RWPE2 (cell line): ENCODE measurements at places on chromosomes 16 and 17.
A peak's percentile ranks its signal among the peaks of the same experiment; 100 is the strongest.

DNA sequence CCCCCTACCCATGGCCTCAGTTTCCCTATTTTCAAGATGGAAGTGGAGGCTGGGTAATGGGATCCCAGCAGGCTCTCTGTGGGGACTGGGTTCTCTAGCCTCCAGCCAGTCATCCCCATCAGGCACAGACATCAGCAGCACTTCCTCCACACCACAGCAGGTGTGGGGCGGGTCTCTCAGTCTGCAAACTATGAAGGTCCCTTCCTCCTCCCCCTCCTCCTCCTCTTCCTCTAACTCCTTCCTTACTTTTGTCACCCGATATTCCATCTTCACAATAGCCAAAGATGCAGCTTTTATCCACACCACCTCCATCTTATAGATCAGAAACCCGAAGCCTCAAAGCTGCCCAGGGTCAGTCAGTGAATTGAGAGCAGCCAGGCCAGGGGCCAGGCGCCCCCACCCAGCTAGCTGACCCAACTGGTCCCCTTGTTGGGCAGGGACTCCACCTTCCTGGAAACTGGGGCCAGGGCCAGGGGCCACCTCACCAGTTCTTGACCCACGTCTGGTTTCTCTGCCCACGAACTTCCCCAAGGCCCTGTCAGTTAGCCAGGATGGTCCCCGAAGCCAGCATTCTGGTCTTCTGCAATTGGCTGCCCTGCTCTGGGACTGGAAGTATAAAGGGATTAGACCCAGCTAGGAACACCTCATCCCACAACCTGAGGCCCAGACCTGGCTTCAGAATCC lies 2.5 kb downstream of the FAM83G start:
- H3K27ac ChIP-seq = peak overlapping the region; percentile 84
- peaks cover 26% of the 10 kb centered on the region for H3K4me1 ChIP-seq
- no peak for DNase-seq

GRCh38 chr17:78117027-78117981 lies 11.3 kb downstream of the TMC6 start:
- no peaks in the 10 kb centered on the region for H3K36me3 ChIP-seq
- H3K27me3 ChIP-seq = no peaks in the 10 kb centered on the region
- DNase-seq = no peak
- no peak overlapping the region for H3K4me3 ChIP-seq

GRCh38 chr17:39663340-39663687 lies 1.8 kb upstream of the TCAP start:
- no peak for DNase-seq
- no peaks in the 10 kb centered on the region; the same call in 1 of the 2 replicates for H3K36me3 ChIP-seq
- H3K4me3 ChIP-seq = no peak overlapping the region
- H3K27me3 ChIP-seq = no peaks in the 10 kb centered on the region

DNA sequence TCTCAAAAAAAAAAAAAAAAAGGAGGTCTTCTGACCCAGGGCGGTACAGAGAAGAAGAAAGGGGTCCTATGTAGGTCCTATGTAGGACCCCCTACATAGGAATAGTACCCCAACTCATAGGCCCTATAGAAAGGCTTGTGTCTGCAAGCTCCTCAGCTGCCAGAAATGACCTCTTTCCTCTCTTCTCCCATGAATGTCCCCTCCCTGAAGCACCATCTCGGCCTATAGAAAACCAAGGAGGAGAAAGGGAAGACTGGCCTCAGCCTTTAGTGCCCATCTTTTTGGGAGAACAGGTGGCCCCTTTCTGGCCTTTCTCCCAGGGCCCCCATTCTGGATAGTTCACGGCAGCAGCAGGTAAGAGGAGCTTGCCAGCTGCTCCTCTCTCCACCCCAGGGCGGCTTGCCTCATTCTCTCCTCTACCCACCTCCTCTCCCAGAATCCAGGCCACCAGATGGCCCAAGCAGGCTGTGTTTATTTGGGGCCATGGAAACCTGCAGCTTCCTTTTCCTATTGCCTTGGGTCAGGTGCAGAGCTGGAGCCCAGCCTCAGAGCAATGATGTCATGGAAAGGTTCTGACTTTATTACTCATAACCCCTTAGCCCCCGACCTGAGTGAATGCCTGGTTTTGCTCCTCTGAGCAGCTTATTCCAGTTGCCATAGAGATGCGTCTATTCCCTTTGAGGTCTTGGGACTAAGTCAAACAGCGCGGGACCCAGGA lies 1.6 kb upstream of the MRPL58 start:
- no peak for DNase-seq
- H3K4me3 ChIP-seq = no peak overlapping the region
- H3K4me1 ChIP-seq = peaks cover 12% of the 10 kb centered on the region
- no peaks in the 10 kb centered on the region for H3K27me3 ChIP-seq
- H3K27ac ChIP-seq = no peak overlapping the region

GRCh38 chr17:58669853-58670252 lies 22.0 kb downstream of the TEX14 start:
- no peak overlapping the region for H3K4me3 ChIP-seq
- peaks cover 16% of the 10 kb centered on the region for H3K4me1 ChIP-seq
- H3K36me3 ChIP-seq = no peaks in the 10 kb centered on the region
- no peaks in the 10 kb centered on the region for H3K27me3 ChIP-seq
- DNase-seq = no peak
- H3K27ac ChIP-seq = no peak overlapping the region

GRCh38 chr16:89094252-89094879 lies 714 bp downstream of the ACSF3 start:
- peak overlapping the region; percentile 36 for H3K27ac ChIP-seq
- DNase-seq = no peak
- peaks cover 11% of the 10 kb centered on the region for H3K27me3 ChIP-seq
- H3K4me3 ChIP-seq = peak overlapping the region; percentile 99
- peaks cover 2% of the 10 kb centered on the region; the same call in 1 of the 2 replicates for H3K36me3 ChIP-seq
- no peaks in the 10 kb centered on the region for H3K4me1 ChIP-seq

DNA sequence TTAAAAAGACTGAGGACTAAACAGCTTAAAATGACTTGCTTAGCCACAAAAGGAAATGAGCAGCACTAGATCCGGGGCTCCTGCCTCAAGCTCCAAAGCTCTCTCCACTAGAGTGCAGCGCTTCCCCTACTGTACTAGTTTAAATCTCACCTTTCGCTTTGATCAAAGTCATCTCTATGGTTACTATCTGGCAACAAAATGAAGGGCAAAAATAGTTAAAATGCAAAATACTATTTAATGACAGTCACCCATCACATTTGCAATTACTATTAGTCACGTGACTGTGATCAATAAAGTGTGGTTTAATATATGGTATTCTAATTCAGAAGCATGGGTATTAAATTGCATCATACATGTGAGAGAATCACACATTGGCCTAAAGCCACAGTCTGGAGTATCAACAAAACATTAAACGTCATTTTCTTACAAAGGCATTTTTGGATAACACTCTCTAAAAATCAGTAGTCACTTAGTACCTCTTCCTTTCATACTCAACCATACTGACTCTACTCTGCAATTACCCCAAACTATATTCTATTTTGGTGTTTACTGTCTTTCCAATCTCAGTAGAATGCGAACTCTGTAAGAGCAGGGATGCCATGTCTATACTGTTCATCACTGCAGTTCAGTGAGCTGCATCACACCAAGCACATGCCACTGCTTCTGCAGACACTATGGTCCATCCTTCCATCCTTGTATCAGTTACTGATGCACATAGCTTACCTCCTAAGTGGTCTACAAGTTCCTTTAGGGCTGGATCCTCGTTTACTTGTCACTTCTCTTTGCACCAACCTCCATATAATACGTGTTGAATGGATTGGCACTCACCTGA lies 6.2 kb downstream of the PSMD12 start:
- peak overlapping the region; percentile 9 for H3K27ac ChIP-seq
- no peak for DNase-seq
- H3K27me3 ChIP-seq = no peaks in the 10 kb centered on the region
- H3K36me3 ChIP-seq = peaks cover 85% of the 10 kb centered on the region

DNA sequence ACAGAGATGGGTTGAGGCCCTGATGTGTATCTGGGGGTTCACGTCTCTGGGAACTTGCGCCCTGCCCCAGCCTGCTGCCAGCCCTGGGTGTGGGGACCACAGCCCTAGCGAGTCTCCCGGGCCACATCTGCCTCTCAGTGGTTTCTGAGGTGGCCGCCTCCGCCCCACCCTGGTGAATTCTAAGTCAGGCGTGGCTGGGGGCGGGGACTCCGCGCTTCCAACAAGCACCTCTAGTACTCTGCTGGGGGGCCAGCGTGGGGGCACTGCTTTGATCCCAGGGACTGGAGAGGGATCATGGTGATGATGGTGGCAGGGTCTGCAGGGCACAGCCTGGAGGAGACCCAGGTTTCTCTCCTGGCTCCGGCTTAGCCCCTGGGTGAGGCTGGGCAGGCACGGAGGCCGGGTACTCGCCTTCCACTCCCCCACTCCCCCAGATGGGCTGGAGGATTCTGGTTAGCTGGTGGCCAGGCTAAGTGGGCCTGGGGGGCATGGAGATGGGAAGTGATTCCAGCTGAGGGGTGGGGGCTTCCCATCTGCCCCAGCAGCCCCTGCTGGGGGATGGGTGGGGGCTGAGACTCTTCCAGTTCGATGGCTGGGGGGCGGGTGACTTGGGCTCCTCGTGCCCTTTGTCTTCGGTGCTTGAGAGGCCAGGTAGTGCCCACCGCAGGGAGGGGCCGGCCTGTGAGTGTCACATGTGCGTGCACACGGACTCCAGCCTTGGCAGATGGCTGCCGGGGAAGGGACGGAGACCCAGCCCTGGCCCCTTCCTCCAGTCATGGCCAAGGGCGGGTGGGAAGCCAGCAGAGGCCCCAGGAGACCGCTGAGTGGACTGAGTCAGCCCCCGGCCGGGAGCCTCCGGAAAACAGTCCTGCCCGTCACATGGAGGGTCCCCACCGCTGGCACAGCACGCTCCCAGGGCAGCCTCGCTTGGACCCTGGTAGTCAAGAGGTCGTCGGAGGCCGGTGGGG lies 3.9 kb downstream of the GLIS2 start:
- no peaks in the 10 kb centered on the region for H3K36me3 ChIP-seq
- peak; percentile 78 for DNase-seq
- peak overlapping the region; percentile 1 for H3K4me3 ChIP-seq
- peaks cover 55% of the 10 kb centered on the region for H3K4me1 ChIP-seq
- no peaks in the 10 kb centered on the region for H3K27me3 ChIP-seq
- H3K27ac ChIP-seq = peak overlapping the region; percentile 94

DNA sequence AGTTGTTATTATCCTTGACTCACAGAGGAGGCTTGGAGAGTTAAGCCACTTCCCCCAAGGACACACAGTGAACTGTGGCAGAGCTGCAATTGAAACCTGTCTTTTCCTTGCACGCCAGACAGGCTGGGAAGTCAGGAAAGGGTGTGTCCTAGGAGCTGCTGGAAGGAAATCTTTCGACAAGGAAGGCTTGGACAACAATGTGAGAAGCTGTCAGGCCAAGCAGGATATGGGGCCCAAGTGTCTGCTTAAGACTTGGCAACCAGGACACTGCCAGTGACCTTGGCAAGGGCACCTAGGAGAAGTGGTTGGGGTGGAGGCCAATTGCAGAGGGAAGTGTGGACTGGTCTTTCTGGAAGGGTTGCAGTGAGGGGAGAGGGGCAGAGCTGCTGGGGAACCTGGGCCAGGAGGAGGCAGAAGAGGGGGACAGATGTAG lies 2.1 kb upstream of the CAMKK1 start:
- peak overlapping the region; percentile 37 for H3K27ac ChIP-seq
- no peaks in the 10 kb centered on the region for H3K27me3 ChIP-seq
- peaks cover 18% of the 10 kb centered on the region for H3K4me1 ChIP-seq
- no peak overlapping the region for H3K4me3 ChIP-seq
- no peaks in the 10 kb centered on the region for H3K36me3 ChIP-seq

DNA sequence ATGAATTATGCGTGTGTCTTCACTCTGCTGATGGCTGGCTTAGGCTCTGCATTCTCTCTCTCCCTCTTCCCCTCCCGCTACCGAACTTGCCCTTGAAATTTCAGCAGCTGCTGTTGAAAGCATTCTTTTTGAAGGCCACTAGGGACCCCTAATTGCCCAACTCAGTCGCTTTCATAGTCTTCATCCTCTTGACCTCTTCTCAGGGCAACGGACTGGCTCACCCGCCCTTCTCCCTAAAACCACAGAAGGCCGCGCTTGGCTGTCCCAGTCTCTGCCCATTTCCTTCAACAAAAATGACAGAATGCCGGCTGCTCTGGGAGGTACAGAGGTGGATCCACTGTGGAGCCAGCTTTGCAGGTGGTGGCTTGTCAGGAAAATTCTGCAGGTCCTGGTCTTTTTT lies 21.0 kb upstream of the FMNL1 start:
- no peaks in the 10 kb centered on the region for H3K27me3 ChIP-seq
- no peak overlapping the region for H3K27ac ChIP-seq
- H3K4me3 ChIP-seq = no peak overlapping the region
- no peaks in the 10 kb centered on the region for H3K36me3 ChIP-seq
- H3K4me1 ChIP-seq = peaks cover 9% of the 10 kb centered on the region

GRCh38 chr17:49972486-49973270 lies 3.7 kb downstream of the DLX4 start:
- H3K27ac ChIP-seq = no peak overlapping the region
- no peak for DNase-seq
- H3K4me3 ChIP-seq = no peak overlapping the region
- peaks cover 45% of the 10 kb centered on the region for H3K27me3 ChIP-seq

DNA sequence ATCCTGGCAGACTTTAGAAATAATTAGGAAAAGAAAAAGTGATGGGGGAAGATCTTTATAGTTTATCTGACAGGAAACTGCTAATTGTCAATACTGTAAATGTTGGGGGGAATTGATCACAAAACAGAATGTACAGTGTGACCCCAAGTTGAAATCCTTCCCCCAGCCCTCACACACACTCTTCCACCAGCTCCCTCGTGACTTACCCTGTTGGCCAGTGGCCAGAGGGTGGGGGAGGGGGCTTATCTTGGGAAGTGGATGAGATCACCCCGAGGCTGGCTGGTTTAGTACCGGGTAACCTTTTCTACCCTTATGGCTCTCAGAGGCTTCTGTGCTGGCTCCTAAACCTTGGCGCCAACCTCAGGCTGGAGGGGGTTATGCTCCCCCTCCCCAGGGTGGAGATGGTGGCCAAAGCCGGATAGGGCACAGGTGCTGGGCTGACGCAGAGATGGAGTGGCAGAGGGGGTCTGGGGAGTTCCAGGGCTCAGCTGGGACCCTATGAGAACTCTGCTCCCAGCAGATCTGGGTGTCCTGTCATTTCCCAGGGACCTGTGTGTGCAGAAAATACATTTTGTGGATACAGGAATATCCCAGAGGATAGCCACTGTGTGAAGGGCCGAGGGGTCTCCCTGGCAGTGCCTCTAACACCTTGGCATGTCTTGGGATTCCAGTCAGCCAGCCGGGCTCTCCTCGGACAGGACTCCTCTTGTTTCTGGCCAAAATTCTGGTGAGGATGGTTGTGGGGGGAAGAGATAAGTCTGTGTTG lies 18.6 kb downstream of the CDH16 start:
- H3K4me3 ChIP-seq = no peak overlapping the region
- H3K36me3 ChIP-seq = no peaks in the 10 kb centered on the region
- H3K4me1 ChIP-seq = peaks cover 26% of the 10 kb centered on the region
- peak overlapping the region; percentile 38 for H3K27ac ChIP-seq

DNA sequence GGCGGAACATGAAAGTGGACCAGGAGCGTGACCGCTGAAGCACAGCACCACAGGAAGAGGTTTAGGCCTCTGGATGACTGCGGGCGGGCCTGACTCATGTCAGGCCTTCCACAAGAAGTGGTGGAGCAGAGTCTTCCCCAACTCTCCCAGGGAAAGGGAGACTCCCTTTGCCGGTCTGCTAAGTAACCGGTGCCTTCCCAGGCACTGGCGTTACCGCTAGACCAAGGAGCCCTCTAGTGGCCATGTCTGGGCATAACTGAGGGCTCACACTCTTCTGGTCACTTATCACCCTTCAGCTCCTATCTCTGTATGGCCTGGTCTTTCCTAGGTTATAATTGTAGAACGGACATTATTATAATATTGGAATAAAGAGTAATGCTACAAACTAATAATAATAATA lies 1931.9 kb downstream of the TP53TG3F start:
- H3K27ac ChIP-seq = no peak overlapping the region
- DNase-seq = no peak
- no peaks in the 10 kb centered on the region for H3K36me3 ChIP-seq
- H3K27me3 ChIP-seq = no peaks in the 10 kb centered on the region
- no peak overlapping the region for H3K4me3 ChIP-seq
- H3K4me1 ChIP-seq = no peaks in the 10 kb centered on the region

GRCh38 chr17:289409-289808 lies 63.2 kb downstream of the RPH3AL start:
- no peak overlapping the region for H3K4me3 ChIP-seq
- H3K27me3 ChIP-seq = no peaks in the 10 kb centered on the region
- H3K27ac ChIP-seq = no peak overlapping the region
- no peaks in the 10 kb centered on the region for H3K36me3 ChIP-seq
